ENCODE measurements at places on chromosomes 2 and 18.

DNA sequence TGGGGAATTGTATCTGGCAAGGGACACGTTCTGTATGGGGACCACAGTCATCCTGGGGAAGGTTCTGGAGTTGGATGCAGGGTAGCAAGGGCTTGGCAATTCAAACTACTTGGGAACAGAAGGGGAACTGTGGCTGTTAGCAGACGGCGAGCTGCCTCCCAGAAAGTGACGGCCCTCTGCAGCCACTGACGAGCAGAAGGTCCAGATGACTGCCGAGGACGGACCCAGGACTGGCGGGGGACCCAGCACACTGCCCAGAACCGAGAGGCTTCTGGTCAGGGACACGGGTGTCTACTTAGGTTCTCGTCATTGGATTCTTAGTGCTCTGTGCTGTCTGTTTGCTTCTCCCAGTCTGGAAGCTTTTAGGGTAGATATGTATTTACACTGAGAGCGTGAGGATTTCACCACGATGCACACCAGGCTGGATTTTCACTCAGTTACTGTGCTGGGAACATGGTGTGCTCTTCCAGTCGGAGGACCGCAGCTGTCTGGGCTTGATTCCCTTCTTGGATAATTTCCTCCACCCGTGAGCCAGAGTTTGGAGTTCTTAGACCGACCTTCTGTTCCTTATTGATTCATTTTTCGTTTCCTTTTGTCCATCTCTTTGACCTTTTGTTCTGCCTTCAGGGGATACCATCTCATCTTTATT, 13.4 kb downstream of the GPR35 start:
- no peak for DNase-seq

DNA sequence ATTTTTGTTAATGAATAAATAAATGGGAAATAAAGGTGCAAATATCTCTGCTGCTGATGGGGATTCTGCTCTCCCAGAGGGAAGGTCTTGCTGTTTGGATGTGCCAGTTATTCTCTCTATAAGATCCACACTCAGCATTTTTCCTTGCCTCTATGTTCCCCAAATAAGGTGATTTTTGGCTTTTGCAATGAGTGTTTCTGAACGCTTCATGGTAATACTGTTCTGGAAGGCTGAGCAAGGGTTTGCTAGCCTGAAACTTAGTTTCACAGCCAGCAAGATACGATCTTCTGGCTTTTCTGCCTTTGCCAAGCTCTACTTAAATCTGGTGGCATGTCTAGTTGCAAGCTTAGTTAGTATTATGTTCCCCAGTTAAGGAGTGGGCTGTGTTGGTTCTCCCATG, 114.6 kb downstream of the LPIN1 start:
- DNase-seq, result no peak

GRCh38 chr18:22694954-22695353, 238.2 kb upstream of the RBBP8 start:
- no peak for DNase-seq

DNA sequence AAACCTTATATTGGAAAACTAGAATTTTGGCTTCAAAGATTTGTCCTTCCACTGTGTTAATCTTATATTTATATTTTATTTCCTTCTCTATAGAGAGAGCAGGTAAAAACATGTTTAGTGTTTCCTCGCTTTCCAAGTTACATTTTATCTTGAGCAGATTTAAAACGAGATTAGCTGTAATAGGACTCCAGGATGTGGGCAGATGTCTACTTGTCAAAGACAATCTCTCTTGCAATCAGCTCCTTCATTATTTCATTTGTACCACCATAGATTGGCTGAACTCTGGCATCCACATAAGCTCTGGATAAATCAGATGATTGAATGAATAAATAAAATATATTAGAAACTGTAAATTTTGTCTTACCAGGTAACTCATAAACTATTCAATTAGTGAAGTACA, 17.5 kb upstream of the KANSL1L start:
- no peak for DNase-seq

DNA sequence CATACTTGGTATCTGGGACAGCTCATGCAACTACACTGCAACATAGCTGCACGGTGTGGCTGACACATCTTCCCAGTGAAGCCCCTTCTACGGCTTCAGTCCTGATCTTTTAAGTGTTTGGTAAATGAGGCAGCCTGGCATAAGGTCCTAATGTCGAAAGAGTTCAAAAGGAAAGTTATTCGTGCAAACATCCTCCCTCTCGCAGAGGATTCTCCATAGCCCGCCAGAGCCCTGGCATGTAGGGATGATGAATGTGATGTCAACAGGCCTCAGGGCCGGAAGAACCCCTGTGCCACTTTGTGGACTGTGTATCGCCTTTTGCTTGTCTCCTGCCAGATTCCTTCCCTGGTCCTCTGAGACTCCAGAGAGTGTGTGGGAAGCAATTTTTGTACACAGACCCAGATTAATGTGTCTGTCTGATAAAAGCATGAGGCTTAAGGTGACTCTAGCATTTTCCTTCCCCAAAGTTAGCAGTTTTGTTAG, 88.5 kb downstream of the SOCS6 start:
- DNase-seq, result no peak

- no peak for DNase-seq
Observed at GRCh38 chr18:78673516-78674321, 305.9 kb upstream of the SALL3 start.

DNA sequence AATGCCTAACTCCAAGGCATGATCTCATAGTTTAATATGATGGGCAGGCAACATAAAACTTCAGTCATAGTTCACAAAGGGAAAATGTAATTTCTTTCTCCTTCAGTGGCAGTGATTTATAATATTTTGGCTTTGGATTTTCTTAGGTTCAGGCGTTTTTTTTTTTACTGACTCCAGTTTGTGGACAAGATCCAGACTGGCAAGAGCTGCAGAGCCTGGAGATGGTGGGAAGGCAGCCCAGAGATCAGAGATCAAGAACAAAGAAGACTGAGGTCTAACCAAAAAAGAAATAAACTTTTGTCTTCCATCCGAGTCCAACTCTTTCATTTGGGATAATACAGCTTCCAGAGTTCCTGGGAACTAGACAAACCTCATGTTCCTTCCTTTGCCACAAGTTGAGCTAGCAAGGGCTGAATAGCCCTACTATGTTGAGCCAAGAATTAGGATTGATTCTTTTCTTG, 215.3 kb upstream of the SETBP1 start:
- DNase-seq, result no peak

DNA sequence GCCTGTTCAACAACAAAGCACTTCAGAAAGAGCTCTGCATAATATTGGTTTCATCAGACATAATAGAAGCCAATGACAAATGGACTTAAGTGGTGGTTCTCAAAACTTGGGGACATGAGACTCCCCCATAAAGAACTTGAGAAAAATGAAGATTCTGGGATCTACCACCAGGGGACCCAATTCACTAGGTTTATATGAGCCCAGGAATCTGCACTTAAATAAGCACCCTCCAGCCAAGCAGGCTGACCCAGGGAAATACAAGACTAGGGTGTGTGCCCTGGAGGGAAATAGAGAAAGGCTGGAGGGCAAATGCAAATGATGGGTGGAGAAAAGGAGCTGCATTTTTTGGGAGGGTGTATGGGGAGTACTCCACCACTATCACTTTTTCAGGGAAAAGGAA, 52.5 kb downstream of the SATB2 start:
- DNase-seq, result no peak

DNA sequence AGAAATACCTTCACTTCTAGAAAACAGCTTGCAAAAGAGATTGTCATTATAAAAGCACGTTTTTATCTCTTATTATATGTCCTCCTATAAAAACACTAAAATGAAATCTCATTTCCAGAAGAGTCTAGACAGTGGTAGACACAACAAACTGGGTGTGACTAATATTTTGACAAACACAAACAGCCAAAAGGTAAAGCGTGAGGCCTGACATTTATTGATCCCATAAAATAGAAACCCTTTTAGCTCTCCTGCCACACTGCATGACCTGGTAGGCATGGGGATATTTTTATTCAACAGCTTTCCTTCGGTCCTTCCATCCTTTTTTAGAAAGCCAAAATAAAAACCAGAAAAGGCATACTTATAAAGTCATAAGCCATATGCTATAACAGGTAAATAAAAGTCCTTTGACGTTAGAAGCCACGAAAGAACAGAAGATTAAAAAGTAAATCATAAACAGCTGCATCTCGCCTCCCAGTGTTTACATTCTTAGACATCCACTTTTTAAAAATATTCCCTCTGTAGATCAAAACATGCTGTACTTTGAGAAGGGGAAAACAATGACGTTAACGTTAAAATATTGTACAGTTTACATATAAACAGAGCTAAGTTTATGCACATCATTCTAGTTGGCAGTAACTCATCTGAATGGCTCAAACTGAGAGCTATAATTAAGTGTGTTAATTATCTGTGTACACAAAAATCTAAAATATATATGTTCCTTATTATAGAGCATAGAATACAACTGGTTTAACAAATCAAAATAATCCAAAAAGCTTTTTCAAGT, 44.6 kb downstream of the IRS1 start:
- no peak for DNase-seq

- DNase-seq, result no peak
Observed at GRCh38 chr2:29307519-29307918, 192.3 kb downstream of the CLIP4 start.

DNA sequence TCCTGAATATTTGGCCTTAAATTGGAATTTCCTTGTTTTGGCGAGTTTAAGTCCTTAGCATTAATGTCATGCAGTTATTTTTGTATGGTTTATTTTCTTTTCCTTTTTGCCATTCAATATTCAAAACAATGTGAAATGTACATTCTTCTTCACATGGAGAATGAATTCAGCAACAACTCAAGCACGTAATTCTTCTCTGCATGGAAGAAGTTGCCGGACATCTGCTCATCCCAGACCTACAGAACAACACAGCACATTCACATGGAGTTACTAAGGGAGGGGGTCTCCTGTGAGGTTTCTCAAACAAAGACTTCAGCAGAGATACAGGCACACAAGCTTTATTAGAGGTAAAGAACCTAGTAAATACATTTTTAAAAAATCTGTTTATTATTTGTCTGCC, 236.8 kb downstream of the SATB2 start:
- no peak for DNase-seq

DNA sequence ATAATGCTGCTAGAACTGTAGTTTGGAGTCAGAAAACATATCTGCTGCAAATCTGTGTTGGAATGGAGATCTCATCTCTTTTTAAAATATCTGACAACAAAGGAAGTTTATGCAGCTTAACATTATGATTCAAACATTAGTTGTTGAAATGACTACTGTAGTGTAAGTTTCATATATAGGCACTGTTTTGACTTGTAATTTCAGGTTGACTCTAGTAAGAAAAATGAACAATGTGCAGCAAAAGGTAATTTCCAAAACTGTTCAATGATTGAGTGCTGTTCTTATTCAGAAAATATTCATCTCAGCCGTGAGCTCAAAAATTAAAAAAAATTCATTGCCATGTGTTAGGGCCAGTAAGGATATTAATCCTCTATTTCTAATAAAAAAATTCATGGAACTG, 48.5 kb downstream of the CCDC138 start:
- no peak for DNase-seq

DNA sequence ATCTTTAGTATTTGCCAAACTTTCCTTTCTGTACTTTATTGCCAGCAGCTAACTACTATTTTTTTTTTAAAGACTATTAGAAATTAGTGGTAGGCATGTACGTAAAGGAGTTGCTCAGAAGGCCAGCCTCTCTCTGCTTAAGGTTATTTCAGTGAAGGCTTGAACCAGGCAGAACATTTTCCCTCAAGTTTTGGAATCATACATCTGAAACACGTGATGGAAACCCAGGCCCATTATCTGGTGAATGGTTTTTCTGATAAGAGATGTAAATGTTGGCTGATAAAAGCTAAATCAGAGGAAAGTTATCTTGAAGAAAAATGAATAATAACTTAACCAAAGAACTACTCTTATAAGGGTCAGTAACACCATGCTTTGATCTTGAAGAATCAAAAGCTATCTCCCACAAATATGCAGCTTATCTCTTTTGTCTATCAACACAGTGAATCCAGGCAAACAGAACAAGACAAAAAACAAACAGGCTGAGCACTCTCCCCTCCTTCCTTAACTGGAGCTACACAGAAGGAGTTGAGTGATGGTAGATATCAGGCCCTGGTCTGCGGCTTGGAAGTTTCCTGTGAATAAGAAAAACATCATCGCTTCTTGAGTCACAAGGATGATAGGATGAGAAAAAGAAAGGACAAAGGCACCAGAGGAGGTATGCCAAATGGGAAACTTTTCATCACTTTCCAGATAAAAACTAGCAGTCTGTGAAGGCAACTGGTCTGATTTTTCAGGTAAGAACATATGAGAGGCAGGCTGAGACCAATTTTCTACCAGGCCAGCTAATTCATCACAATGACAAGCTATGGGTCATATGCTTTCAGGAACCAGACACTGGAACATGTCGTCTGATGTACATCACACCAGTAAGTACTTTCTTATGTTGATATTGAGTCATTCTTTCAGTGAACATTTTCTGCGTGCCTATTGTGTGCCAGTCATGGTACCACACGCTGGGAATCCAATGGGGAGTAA, 88.4 kb upstream of the STK17B start:
- no peak for DNase-seq

DNA sequence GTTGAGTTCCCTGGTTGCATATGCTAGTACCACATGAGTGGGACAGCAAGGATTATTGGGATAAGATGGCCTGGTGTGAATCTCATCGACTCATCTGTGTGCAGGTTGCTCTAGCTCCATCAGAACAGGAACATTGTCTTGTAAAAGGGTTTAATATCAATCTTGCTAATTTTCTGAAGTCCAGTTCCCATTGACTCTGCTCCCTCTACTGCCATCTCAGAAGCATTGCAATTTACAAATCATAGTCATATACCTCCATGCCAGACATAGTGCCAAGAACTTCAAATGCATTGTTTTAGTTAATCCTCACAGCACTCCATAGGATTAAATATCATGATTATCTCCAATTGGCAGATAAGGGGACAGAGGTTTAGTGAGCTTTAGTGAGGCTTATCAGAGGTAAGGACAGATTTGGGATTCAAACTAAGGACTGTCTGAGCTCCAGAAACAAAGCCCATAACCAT, 4.8 kb upstream of the STAT4 start:
- no peak for DNase-seq

DNA sequence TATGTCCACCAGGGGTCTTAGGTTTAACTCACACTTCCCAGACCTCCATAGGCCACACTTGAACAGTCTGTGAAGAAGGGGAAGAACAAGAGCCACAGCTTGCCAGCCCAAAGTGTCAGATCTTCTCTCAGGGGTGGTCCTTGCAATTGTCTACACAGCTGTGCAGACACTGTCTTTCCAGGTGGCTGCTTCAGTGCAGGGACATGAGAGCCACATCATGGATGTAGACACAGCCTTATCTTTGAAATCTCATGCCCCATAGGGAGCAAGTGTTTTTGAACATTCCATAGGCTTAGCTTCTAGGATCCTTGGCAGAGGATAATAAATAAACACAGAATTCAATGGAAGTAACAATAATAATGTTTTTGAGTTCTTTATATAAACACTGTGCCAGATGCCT, 6.7 kb downstream of the ZNF407 start:
- DNase-seq, result no peak

- no peak for DNase-seq
Observed at GRCh38 chr2:124663645-124663997, 638.5 kb downstream of the CNTNAP5 start.
